Stimulated activated CD8-positive, alpha-beta memory T cell treated with anti-CD3 and anti-CD28 coated beads, Interleukin-4, amount 100 ng/mL, for 1 hour (primary cell): ENCODE measurements at places on chromosomes 11 and 22.

- DNase-seq: no peak
These were observed 493.5 kb downstream of the OPCML start for GRCh38 chr11:133038850-133039249.

GRCh38 chr22:29263791-29264276 lies 3.9 kb downstream of the RHBDD3 start:
- no peak for DNase-seq

DNA sequence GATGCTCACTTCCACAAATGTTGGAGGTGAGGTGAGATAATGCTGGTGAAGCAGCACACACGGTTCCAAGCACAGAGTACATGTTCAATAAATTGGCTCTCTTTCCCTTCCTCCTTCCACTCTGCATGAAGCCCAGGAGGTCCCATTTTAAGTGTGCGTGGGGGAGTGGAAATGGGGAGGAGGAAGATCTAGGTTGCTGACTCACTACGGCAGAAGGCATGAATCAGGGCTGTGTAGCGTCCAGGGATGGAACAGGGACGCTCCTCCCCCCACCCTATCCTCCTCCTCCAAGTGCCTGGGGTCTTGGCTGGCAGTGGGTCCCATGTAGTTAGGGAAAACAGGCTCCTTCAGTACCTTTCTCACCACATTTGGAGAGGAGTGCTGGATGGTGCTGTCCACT lies 44.2 kb downstream of the TRIM66 start:
- DNase-seq: no peak

DNA sequence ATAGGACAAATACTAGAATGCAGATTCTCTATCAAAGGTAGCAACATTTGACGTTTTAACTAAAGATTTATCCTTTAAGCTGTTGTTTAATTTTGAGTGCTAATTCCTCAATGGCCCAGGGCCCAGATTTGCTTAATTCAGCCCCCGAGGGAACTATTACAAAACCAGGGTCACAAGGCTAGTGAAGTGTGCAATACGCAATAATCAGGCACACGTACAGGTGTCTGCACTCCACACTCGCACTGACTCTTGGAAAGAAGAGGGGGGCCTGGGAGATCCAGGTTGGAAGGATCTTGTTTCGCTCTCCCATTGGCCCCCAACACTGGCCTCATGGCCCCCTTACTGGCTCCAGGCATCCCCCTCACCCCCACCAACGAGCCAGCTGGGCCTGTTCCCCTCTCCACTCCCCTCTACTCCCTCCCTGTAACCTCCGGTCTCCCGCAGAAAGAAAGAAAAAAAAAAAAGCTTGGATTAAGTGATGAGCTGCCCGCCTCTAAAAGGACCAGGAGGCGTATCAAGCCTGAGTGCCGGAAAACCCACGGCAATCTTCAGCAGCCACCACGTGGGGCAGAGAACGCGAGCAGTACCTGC lies 2.2 kb upstream of the KIRREL3 start:
- no peak for DNase-seq

DNA sequence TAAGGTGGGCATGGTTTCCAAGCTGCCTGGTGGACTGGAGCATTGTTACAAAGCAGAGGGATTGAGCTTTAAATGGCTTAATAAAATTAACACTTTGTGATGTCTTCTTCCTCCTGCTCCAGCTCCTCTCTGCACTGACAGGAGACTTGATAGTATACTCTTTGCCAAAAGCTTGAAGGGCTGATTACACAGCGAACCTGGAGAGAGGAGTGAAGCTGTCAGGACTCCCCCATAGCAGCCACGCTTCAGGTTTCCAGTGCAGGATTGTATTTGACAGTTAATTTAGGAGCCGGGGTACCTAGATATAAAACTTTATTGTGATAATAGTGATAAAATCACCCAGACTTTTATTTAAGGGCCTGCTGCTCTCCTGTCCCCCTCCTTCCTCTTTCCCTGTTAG lies 50.0 kb downstream of the TRIM44 start:
- no peak for DNase-seq

DNA sequence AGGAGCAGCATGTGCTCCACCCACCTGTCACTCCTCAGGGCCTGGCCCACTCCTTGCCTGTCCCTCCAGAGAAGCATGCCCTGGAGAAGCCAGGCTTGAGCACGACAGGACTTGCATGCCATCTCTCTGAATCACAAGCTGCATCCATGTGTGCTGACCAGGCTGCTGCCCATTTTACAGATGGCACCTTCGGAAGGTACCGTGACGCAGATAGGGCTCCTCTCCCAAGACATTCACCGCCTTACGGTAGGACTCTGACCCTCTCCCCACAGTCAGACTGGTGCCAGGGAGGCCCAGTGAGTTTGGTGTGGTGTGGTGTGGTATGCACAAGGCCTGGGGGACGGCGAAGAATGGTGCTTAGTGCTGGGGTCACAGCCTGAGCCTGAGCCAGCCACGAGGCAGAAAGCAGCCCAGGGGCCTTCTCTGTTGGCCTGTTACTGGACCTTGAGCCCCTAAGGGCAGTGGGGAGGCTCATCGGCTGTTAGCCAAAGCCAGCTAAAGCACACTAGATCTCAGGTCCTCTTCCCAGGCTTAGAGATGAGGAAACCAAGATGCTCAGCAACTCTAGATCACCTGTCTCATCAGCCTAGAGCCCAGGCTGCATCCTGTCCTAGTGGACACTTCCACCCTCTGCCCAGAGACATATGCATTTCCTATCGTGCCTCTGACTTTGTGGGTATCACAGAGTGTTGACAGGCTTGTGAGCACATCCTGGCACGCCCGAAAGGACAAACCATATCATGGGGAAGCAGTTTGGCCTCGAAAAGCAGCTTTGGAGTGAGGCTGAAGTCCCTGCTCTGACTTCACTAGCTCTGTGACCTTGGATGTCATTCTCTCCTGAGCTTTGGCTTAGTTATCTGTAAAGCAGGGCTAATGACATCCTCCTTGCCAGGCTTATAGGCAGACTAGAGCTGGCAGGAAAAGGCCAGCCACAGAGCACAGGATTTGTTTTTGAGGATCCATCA lies 17.8 kb downstream of the CYB5R2 start:
- no peak for DNase-seq

DNA sequence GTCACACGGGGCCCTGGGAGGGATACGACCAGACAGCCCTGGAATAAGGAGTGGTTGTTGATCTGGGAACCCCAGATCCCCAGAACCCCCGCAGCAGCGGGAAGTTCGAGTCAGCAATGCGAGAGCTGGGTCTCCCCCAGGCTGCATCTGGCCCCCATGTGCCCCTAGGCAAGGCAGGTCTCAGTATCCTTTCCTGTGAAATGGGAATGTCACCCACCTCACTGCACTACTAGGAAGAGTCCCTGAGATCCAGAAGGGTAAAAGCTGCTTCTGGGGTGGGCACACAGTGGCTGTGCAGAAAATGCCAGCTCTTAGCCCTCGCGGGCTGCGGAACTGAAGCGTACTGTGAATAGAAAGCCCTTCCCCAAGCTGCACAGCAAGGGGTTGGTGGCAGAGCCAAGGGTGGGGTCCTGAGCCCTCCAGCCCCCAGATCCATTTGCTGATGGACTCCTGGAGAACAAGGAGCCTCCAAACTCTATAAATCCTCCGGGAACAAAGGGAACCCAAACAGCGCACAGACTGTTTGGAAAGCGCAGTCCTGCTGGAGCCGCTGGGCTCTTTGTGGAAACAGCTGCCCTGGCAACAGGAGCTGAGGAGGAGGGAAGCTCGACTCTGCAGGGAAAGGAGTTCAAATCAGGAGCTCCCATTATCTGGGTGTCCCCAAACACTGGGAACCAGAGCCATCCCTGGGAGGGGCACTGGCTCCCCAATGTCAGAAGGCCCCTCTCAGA lies 68.2 kb upstream of the SHISAL1 start:
- DNase-seq: no peak

DNA sequence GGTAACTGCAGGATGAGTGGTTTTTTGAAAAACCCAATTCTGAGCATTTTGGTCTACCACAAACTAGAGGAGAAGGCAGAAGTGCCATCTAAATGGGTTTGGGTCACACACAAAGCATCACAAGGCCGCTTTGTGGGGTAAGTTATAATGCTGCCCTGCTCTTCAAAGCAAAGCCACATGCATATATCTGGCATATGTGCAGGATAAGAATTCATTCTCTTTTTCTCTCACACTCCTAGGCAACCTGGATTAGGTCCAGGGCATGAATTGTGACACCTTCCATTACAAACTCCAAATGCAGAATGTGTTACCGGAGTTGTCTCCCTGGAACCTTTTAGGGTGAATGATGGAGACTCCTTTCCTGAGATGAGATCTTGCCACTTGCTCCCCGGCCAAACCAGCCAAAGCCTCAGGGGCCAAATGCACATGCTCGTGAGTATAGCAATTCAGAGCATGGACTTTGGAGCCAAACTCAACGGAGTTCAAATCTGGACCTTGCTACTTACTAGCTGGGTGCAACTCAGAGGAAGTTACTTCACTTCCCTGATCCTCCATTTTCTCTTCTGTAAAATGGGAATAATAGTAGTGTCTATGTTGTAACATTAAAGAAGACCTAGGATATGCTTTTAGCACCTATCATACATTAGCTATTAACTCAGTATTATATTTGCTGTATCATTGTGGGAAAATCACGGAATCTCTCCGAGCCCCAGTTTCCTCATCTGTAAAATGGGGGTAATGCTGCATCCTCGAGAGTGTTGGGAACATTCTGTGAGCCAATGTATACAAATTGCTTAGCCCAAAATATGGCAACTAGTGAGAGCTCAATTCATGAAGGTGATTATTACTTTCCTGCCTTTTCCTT lies 96.6 kb downstream of the COMMD9 start:
- no peak for DNase-seq

GRCh38 chr22:32619614-32620426 lies 145.2 kb downstream of the FBXO7 start:
- DNase-seq: no peak

DNA sequence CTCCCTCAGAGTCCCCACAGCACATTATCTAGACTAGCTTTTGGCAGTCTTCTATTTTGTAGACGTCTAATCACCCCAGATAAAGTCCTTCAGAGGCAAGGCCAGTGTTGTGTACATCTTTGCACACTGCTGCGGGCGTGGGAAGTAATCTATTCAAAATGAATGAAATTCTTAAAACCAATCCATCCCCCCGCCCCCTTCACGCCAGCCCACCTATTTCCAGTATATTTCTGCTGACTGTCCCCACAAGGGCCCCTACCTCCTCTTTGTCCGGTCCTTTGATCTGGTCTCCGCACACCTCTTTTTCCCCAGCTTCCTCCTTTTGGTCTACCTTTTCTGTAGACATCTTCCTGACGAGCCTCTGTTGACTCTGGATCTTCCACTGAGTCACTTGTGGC lies 375 bp downstream of the BSCL2 start:
- DNase-seq: no peak
